ENCODE measurements at places on chromosomes 3 and 15.
A peak's percentile ranks its signal among the peaks of the same experiment; 100 is the strongest.

DNA sequence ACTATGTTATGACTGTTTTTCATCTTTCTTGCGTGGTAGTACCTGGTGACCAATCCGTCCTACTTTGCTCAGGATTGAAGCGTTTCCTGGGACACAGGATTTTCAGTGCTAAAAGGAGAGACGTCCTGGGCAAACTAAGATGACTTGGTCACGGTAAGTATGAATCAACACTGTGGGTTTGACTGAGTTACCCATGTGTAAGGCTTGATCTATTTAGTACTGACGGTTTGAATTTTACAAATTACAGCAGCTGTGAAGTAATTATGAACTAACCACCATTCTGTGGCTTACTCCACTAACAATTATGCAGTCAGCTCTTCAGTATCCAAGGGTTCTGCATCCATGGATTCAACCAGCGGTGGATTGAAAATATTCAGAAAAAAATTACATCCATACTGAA is 172.9 kb upstream of the FEZF2 start:
- DNase-seq, result no peak

DNA sequence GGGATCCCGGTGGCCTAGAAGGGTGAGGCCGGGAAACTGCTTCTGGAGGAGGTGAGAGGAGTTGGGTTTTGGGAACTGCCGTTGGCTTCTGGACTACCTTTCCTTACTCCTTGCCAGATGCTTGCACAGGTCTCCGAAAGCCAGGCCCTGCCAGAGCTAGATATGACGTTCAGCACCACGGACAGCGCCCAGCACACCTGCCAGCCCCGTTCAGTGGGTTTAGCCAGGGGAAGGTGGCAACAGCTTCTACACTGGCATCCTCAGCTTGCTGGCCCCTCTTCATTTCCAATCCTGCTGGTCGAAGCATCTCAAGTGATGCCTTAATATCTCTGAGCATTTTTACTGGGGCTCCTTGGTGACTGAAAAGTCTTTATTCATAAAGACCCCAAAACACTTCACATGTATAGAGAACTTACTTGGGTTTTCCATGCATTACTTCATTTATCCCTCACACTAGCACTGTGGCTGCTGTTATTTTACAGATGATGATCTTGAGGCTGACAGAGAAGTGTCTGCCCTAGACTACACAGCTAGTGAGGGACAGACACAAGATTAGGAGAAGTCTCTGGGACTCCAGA is 21.9 kb downstream of the HCN4 start:
- peak; percentile 74 for DNase-seq

DNA sequence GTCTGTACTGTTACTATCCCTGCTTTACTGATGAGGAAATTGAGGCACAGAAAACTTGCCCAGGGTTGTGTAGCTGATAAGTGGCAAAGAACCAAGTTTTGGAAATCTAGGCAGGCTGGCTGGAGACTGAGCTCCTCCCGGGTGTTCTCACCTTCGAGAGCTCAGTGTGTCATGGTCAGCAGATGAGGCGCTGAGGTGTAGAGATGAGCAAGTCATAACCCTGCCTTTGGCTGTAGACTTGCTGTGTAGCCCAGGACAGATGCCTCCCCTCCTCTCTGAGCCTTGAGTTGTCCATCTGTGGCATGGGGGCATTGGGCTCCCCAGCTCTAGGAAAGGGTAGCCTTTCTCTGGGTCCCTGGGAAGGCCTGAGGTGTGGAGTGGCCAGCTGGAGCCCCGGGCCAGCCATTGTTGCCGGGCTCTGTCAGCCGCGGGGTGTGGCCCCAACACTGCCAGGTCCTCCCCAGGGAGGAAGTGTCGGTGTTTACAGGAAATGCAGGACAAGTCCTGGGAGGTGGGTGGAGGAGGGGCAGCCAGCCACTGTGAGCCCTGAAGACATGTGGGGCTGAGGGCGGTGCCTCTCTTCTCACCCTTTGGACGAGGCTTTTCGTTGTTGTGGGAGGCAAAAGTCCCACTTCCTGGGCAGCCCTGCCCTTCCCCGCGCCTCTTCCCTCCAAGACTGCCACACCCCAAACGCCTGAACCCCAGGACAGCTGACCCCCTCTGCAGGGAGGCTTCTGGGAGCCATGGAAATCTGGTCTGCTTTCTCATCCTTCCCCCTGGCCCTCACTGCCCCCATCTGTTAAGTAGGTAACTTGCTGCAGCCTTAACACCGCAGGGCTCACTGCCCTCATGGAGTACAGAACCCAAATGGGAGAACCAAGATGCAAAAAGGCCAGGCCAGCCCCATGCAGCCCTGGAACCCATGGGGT is 29.1 kb downstream of the FGD5 start:
- no peak for DNase-seq

DNA sequence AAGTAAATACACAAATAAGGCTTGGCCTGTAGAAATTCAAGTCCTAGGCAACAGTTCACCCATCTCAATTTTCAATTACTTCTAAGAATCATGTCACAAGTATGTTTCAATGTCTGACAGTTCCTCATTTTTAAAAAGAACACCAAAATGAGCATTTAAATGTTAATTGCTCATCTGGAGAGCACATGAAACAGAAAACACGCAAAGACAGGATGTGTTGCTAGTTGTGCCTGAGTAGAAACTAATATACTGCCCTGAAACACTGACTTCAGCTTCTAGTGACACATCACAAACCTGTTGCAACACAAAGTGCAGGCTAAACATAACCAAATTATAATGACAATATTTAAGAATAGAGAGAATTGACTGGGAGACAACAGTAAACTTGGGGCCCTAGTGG is 167.3 kb upstream of the THBS1 start:
- DNase-seq, result no peak

- no peak for DNase-seq
Measured at GRCh38 chr3:183582161-183582560, 26.7 kb upstream of the KLHL6 start.

GRCh38 chr3:125145751-125146475 is 66.6 kb downstream of the SLC12A8 start:
- DNase-seq, result no peak

DNA sequence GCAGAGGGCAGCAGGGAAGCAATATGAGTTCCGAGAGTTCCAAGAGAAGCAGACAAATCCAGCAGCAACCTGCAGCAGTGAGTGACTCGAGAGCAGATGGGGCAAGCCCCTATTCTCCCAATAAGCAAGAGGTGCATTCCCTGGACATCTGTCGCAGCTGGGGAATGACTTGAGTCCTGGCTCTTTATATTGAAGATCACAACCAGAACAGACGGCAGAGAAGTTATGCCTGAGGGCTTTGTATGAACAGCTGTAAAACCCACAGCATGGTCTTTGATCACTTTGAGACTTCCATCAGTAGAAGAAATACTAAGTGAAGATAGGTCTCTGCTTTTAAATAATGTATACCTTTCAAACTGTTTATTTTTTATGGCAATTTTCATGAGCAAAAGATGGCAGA is 23.6 kb upstream of the C3orf22 start:
- DNase-seq, result no peak

- no peak for DNase-seq
Measured at GRCh38 chr3:81545572-81545971, 215.9 kb downstream of the GBE1 start.

DNA sequence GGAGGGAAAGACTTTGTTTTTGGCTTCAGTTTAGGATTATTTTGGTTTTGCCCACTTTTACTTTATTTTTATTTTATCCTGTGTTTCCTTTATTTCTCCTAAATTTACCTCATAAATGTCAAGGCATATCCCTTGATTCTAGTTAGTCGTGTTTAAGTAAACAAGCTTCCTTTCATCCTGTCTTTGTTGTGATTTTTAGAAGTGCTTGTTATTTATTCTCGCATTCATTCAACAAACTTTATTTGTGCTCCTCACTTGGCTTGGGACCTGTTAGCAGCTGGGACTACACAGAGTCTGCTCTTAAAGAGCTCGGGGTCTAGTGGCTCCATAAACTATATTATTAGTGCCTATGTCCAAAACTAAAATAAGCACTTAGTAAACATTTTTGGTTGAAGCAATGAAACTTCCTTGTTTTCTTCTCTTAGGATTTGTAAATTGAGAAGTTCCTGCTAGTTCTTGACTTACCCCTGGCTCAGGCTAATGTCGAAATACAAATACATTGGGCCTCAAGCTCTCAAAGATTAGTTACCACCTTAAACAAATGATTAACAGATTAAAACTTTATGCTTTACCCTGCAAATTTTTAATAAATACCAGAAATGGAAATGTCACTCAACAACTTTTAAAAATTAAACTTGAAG is 19.0 kb upstream of the DMXL2 start:
- no peak for DNase-seq

- no peak for DNase-seq
Measured at GRCh38 chr3:140176526-140176925, 241.5 kb downstream of the CLSTN2 start.

- DNase-seq, result no peak
Measured at GRCh38 chr3:111292117-111292516, 220.5 kb downstream of the NECTIN3 start.

DNA sequence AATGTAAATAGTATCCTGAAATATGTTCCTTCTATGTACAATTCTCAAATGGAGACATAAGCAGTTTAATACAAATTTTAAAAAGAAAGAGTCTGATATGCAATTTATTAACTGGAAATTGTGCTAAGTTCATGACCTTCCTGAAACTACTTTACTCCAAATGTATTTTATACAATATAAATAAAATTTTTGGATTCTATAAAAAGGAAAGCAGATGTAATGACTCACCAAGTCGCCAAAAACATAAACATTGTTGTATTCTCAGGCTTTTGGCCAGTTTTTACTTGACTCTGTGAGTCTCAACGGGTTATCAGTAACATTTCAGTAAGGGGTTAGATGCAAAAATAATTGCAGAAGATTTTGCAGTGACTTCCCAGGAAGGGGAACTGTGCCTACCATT is 948.2 kb downstream of the EPHA3 start:
- DNase-seq, result no peak

GRCh38 chr3:23916152-23916885 is 471 bp downstream of the NKIRAS1 start:
- DNase-seq, result no peak

DNA sequence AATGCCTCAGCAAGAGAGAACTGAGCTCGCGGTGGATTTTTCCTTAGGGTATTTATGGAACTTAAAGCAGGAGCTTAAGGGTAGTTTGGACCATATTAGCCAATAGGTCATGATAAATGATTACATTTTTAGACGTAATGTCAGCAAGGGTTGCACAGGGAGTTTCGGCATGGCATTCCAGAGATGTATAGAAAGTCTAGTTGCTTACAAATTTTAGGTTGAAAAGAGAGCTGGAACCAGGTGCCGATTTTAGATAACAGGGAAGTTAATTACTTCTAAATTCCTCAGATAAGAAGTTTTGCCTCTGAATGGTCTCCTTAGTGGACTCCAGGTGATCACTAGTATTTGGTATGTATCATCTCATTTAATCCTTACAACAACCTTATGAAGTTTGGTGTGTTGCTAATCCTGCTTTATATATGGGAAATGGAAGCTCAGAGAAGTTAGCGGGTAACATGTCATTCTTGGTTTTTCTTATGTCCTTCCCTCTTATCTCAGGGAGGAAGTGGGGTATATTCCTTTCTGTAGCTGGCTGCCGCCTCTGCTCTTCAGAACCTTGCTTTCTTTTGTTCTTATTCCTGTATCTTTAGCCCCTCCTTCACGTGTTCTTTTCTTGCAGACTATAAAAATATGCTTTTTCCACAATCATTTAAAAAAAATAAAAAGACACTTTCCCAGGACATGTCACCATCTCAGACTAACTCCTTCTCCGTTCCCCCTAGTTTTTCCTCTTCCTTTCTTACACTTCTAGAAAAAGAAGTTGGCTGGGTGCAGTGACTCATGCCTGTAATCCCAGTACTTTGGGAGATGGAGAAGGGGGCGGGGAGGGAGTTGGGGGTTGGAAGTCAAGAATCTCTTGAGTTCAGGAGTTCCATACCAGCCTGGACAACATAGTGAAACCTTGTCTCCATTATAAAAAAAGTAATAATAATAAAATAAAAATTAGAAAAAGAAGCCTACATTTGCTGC is 25.7 kb downstream of the IQGAP1 start:
- DNase-seq, result no peak

GRCh38 chr15:66180531-66181097 is 72.9 kb downstream of the MEGF11 start:
- no peak for DNase-seq

DNA sequence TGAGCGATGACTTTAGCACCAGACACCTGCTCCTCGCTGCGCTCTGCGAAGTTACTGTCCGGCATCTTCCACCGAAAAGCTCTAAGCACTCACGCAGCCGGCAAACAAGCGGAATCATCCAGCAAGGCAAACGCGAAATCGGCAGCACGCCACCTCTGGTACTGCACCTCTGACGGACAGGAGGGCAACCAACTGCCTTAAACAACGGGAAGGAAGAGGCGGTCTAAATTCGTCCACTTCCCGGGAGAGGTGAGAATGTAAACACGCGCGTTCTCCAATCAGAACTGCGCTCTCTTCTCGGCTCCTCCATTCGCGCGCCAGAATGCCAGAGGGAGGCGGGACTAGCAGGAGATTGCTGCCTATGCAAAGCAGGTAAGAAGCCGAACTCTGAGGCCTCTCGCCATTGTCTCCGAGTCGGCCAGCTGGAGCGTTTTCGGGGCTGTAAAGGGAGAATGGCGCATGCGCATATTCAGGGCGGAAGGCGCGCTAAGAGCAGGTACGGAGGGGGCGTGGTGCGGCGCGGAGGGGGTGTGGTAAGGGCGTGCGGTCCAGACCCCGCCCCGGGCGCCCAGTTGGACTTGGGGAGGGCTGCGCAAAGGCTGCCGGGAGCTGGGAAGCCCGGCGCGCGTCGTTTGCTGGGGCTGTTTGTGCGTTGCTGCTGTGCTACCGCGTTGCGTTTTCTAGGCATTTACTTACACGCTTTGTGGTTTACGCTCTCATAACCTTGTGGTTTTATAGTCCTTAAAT is at the start of the genes BTD and HACL1:
BTD (plus strand) TSS at position 347 of the 747 bp plus-strand sequence. CDS start 33,695 bp downstream, outside the sequence.
HACL1 (minus strand) TSS at position 171 of the 747 bp plus-strand sequence; CDS start at position 65, 106 bp downstream.
- peak; percentile 98 for DNase-seq

- DNase-seq, result no peak
Measured at GRCh38 chr3:115862849-115863248, 239.5 kb downstream of the GAP43 start.

GRCh38 chr3:85726241-85726640 is 767.5 kb downstream of the CADM2 start:
- DNase-seq, result no peak

- DNase-seq, result no peak
Measured at GRCh38 chr3:126481808-126482502, 6.3 kb upstream of the ZXDC start.

DNA sequence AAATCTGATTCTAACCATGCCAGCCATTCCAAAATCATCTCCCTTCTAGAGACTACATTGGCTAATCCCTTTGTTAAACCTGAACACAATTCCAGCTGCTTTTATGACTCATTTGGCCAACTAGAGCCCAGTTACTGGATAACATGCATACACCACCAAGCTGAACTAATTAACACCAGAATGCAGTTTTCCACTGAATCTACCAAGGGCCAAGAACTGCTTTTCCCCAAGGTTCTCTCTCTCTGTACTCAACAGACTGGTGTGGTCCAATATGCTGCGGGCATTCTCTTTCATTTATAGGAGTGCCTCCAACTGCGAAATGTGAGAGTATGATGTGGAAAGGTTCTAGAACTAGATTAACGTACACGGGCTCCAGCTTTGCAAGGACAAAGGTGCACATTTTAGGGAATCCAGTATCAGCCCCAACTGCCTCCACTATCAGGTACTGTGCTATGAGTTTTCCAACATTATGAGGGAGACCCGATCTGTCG is 1.5 kb downstream of the CHSY1 start:
- no peak for DNase-seq

- DNase-seq, result no peak
Measured at GRCh38 chr3:14899993-14900618, 47.3 kb upstream of the NR2C2 start.

GRCh38 chr15:58086491-58086890 is 21.0 kb upstream of the ALDH1A2 start:
- DNase-seq, result no peak

GRCh38 chr3:182596676-182597410 is 196.5 kb upstream of the ATP11B start:
- no peak for DNase-seq

- DNase-seq, result no peak
Measured at GRCh38 chr3:46133285-46133684, 74.8 kb downstream of the CCR1 start.
